ENCODE measurements at places on chromosomes 12 and 14.

DNA sequence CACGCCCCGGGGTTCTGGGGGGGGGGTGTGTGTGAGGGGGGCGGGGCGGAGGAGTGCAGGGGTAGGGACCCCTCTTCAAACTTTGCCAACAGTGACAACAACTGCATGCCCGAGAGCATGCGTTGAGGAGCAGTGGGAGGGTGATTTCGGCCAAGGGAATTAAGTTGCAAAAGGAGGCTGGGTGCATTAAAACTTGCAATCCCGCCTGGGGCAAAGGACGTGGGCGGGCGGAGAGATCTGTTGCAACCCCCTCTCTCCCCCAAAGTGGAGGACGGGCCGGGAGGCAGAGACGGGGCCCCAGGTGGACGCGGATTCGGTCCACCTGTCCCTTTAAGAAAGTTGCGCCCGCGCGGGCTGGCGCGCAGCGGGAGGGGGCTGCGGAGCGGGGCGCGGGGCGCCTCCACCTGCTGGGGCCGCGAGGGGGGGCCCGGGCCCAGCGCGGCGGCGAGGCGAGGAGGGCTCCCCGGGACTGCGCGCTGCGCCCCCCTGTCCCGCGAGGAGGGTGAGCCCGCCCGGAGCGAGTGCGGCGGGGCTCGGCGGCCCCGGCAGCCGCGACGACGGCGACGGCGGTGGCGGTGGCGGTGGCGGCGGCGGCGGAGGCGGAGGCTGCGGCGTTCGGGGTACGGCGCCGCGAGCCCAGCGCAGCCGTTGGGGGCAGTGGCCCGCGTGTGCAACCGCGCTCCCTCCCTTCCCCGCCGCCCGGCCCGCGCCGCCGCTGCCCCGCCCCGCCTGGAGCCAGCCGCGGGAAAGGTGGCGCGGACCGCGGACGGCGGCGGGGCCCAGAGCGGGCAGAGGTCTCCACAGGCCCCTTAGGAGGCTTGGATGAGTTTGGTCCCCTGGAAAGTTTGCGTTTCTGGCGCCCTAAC is 530 bp upstream of the FOXN4 start:
- peak; percentile 46 for ATAC-seq

DNA sequence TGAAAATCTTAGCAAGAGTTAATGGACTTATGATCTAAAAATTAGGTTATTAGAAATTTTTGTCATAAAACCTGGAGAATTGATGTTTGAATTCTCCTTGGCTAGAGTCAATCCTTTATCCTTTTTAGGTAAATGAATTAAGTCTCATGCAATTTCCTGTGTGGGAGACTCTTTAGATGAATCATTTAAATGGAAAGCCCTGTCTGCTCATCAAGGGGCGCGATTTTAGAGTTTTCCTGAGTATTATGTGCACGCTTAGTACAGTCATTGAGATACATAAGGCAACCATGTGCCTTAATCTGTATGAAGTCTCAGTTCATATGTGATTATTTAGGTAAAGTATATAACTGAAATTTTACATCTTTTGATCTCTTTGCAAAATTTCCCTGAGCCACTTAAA is 974.7 kb downstream of the NRXN3 start:
- no peak for ATAC-seq

DNA sequence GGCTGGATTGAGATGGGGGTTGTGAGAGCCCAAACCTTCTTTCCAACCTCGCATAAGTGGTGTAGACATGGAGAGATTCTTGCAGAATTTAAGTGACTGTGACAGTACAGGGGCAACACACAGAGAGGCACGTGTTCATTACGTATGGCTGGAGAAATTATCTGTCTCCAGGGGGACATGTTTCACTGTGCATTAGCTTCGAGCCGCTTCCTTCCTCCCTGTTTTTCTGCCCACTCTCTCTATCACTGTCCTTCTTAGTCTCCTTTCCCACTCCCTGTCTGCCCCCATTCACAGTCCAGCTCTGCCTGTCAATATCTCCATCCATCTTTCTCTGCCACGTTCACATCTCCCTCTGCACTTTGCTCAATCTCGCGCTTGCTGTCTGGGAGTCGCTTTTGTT is 11.5 kb upstream of the C14orf93 start:
- ATAC-seq: no peak

DNA sequence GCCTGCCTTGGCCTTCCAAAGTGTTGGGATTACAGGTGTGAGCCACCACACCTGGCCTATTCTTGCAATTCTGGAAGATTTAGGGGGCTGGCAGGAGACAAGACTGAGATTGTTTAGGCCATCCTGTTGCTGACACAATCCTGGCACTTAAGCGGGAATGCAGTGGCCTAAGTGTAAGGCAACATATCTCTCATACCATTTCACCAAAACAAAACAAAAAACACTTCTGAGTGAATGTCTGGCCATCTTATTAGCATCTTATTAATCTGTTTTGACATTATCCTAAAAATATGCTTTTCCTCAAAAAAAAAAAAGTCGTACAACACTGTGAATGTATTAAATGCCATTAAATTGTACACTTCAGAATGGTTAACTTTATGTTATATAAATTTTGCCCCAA is 67.6 kb downstream of the DENND5B start:
- ATAC-seq: no peak

DNA sequence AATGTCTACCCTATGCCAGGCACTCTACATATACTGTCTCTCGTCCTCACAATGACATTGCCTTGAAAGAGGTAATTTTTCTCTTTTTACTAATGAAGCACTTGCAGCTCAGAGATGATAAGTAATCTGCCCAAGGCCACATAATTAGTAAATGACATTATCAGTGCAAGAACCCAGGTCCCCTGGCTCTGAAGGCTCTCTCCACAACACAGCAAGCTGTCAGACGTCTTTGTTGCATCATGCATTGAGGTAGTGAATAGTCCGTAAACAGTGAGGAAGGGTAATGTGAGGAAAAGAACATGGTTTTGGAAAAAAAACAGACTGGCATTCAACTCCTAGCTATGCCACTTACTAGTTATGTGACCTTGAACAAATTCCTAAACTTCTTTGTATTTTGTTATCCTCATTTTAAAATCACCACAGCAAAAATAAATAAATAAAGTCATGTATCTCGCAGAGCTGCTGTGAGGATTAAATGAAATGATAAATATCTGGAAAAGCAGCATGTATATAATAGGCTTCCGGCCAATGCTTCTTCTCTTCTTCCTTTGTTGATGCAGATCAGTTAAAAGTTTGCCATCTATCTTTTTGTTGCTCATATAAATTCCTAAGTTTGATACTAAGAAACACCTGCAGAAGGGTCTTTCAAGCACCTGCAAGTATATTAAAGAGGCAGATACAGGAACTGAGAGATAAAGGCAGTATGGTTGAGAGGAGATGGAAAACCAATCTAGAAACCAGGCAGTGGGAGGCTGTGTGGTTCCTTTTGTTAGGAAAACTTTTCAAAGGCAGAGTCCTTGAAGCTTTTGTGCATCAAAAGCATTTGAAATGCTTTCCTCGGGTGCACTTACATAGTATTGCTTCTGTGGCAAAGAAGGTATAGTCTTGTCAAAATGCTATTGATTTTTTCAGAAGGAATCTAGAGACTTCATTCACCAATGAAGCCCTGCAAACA is 82.8 kb downstream of the BTG1 start:
- ATAC-seq: no peak

DNA sequence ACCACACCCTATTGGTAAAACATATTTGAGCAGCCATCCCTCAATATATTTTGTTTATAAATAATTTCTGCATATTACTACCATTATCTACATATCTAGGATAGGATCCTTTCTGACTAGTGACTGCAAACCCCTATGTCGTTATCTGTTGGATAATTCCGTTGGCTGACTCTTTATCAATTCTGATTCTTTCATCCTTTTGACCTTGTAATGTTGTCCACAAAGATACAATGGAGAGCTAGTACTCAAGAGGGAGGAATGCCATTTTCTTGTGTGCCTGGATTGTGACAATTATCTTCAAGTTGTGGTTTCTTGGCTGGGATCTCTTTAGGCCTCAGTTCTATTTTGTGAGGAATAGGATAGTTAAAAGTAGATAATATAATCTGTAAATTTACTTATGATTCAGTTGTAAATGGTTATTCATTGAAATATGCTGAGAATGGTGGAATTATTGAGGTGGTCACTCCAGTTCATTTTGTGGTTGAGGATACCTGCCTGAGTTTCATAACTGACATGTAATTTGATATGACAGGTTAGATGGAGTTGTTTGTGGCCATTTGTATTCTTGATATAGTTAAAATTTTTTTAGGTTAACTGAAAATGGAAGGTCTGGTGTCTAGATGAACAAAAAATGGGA is 10.1 kb downstream of the CHST11 start:
- no peak for ATAC-seq

DNA sequence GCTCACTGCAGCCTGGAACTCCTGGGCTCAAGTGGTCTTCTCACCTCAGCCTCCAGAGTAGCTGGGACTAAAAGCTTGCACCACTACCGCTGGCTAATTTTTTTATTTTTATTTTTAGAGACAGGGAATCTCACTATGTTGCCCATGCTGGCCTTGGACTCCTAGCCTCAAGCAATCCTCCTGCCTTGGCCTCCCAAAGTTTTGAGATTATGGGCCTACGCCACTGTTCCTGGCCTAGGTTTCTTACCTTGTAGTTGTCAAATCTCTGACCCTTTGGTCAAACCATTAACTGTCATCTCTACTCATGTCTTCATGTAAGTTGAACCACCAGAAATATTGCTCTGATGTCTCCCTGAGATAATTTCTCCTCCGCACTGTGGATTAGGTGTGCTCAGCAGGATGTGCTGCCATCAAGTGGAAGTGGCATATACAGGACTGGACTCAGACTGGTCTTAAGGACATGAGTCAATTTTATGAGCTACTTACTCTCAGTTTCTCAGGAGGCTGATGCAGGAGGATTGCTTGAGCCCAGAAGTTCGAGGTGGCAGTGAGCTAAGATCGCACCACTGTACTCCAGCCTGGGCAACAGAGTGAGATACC is 28.5 kb downstream of the ACTR6 start:
- no peak for ATAC-seq

- peak; percentile 16 for ATAC-seq
These were observed 105.0 kb downstream of the DAD1 start for GRCh38 chr14:22483863-22484593.

DNA sequence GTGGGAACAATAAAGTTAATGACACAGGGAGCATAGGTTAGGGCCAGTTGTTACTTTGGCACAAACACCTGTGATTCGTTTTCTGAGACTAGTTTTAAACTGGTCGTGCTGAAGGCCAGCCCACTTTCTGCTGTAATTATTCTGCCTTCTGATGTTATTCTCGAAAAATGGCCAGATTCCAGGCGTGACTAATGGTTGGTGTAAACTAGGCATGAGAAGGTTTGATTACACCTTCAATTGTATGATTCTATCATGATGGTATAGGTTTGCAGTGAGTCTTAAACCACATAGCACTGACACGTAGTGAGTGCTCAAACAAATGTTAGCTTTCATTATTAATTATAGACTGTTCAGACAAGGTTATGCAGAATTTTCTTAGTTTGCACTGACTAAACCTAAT is 39.0 kb downstream of the CKB start:
- ATAC-seq: no peak

GRCh38 chr12:125971981-125972380 is 906.7 kb downstream of the AACS start:
- ATAC-seq: no peak

DNA sequence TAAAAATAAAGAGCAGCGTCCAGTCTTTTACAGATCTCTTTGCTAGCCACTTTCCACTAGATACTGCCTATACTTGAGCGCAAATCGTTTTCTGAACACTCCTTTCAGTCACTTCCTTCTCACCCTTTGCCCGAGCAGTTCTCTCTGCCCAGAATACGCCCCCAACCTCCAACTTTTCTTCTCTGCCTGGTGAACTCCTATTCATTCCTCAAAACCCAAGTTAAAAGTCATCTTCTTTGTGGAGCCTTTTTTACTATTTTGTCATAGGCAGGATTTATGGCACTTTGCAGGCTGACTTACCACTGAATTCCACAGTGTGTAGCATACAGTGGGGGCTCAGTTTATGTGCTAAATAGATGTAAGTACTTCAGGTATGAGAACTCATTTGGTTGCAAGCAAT is 4.0 kb downstream of the CCDC63 start:
- no peak for ATAC-seq

DNA sequence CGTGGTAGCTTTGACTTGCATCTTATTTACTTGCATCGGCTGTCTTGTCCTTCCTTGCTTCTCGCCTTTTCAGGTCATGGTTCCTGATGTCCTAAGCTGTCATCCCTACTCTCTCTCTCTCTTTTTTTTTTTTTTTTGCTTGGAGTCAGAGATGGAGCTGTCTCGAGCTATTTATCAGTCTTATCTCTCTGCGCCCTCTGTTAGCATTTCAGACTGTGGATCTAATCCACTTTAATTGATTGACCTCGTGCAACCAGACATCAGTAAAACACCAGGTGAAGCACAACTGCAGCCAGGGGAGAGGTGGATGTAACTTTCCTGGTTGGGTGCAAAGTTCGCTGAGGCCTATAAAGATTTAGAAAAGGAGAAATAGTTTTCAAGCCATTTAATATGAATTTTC is 554.8 kb downstream of the DIO2 start:
- ATAC-seq: no peak

DNA sequence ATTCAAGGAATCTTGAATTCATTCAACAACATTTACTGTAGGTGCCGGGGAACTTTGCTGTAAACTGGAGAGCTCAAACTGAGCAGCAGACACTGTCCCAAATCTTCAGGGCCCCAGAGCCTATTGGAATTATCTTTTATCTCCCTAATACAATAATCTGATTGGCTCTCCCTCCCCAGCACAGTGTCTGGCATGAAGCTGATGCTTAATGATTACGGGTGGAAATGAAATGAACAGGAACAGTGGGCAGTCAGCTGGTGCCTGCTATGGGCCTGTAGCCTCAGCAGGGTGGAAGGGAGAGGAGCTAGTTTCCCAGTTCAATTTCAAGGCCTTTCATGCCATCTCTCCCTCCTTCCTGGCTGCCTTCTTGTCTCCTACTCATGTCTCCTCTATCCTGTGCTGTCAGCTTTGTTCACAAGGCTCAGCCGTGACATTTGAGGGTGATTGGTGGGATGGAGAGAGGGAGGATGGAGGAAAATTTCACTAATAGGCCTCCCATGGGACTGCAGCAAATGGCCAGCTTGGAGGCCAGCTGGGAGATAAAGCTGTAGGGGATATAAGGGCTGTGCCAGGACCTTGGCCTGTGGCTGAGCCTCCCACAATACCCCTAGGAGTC is 4.3 kb upstream of the RAPGEF3 start:
- no peak for ATAC-seq

GRCh38 chr12:112714166-112714710 is 77.3 kb upstream of the RPH3A start:
- ATAC-seq: no peak

- ATAC-seq: no peak
These were observed 5.6 kb downstream of the ORMDL2 start for GRCh38 chr12:55823419-55823818.

DNA sequence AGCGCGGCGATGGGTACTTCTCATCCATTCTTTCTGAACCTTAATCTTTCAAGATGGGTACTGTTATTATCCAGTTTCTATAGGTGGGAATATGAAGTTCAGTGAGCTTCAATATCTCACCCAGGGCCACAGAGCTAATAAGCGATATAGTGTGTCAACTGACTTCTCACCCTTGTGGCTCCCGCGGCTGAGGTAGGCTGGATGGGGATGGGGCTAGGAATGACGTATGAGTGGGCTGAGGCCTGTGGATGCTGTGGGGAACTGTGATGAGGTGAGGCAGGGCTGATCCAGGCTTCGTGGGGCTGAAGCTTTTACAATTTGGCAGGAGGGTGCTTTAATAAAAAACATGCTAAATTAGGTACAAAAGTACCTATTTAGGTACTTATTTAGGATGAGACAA is 32.9 kb upstream of the ATP23 start:
- ATAC-seq: no peak
